Activated naive CD4-positive, alpha-beta T cell treated with anti-CD3 and anti-CD28 coated beads, Interleukin-2, amount 10 ng/mL, durations not matched to agents 5 hours and 36 hours (primary cell): ENCODE measurements at places on chromosomes 1 and 21. TPM values are rescaled to one million over a fixed set of nuclear protein-coding genes. Genes with fewer than 3 reads are reported as not detected.

Gene S100A8
- total RNA-seq, result not detected

Gene MARK1
- total RNA-seq, result not detected

Gene DEGS1
- 80.3 TPM for total RNA-seq

Gene CHIA
- total RNA-seq, result not detected

Gene LCE1C
- not detected for total RNA-seq
